ENCODE measurements at places on chromosomes 2 and 18.

DNA sequence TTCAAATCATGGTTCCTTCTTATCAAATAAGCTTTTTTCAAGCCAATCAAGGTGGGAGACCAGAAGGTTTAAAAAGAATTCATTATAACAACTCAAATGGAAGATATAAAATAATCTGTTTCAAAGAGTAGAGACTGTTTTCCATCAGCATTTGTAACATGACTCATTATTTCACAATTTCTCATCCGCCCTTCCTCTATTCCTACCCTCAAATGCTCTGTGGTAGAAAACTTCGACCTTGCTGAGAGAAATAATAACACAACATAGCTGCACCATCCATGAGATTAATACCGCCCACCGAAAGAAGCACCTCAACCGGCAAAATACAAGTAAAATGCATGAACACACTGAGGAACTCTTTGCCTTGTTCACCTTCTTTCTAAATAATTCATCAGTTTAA is 2039.2 kb upstream of the CELF4 start:
- peak; percentile 20 for DNase-seq

DNA sequence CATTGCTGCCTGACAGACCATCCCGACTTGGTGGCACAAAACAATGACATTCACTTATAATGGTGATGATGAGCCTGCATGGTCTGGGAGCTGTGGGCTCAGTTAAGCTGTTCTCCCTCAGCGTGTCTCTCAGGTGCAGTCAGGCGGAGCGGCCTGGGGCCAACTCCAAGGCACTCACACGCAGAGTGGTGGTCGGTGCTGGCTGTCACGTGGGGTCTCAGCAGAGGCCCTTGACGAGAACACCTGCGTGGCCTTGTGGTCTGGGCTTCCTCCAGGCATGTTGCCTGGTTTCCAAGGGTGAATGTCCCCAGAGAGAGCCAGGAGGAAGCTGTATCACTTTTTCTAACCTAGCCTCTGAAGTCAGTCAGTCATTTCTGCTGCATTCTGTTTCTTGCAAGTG is 29.8 kb downstream of the ARMC9 start:
- DNase-seq = no peak

- DNase-seq = no peak
Measured at GRCh38 chr2:43839776-43840564, 1.2 kb downstream of the ABCG8 start.

DNA sequence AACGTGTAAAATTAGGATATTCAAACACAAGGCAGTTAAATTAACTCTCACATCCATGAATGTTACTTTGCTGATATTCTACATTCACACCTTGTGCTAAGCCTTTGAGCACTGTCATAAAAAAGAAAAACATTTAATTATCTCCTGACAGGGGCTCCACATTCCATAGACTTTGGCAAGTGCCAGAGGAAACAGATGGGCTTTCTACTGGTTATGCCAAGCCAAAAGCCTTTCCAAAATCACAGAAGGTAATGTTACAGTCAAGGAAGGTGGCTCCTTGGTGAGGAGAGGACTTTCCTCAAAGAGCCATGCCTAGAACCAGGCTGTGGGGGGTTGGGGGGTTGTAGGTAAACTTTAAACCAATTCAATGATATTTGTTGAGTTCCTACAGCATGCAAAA is 12.4 kb downstream of the MYO5B start:
- no peak for DNase-seq

- no peak for DNase-seq
Measured at GRCh38 chr18:61889541-61889940, 3.3 kb downstream of the RNF152 start.

GRCh38 chr18:78861706-78862105 is 117.9 kb upstream of the SALL3 start:
- no peak for DNase-seq

DNA sequence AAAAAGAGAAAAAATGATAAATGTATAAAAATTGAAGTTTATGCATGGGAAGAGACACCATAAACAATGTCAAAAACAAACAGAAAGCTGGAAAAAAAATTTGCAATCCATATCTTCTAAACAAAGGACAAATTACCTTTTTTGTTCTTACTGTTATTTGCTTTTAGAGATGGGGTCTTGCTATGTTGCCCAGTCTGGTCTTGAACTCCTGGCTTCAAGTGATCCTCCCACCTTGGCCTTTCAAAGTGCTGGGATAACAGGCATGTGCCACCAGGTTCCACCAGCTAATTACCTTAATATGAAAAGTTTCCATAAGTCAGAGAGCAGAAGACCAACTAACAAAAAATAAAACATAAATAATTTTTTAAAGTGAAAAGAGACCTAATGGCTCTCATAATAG is 90.0 kb upstream of the SIX3 start:
- DNase-seq = no peak

GRCh38 chr18:57301573-57302559 is 50.5 kb upstream of the ST8SIA3 start:
- DNase-seq = no peak

DNA sequence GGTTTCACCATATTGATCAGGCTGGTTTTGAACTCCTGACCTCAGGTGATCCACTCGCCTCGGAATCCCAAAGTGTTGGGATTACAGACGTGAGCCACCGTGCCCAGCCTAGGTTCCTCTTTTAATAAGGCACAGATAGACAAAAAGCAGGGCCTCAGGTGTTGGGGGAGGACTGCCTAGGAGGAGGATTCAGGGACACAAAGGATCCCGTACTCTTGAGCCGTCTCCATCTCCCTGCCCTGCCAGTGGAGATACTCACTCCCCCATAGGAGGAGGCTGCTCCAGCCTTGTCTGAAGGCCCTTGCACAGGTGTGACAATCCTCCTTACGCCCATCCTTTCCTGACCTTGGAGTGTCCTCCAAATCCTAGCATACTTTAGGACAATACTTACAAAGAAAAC is 32.0 kb upstream of the TFCP2L1 start:
- no peak for DNase-seq

GRCh38 chr2:47073641-47074040 is 81.5 kb downstream of the STPG4 start:
- no peak for DNase-seq

DNA sequence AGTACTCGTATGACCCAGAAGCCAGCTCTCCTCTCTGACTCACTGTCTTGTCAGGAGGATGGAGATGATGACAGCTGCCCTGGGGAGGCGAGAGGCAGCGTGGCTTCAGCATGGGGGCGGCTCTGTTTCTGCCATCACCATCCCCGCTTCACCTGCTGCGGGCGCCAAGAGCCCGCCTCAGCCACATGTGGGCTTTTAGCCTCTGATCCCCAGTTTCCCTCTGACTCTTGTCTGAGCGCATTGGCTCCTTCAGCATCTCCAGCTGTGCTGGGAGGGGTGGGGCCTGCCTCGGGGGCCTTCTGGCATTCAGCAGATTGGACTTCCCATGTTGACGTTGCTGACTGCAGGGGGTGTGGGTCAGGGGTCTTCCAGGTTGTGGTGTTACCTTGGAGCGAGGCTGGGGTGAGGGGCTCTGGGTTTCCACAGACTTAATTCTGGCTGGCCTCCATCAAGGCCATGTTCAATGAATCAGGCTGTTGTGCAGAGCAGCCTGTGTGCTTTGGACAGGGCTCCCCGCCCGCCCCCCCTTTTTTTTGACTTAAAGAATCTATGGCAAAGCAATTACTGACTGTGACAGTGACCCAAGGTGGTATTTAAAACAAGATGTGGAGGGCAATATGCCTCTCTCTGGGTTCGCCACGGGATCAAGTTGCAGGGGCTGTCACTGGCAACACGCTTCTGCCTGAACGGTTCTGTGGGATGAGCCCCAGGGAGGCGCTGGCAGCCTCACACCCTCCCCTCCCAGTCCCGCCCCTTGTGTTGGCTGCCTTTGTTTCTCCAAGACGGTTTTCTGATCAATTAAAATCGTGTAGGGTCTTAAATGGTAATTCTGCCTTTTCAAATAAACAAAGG is 228.3 kb downstream of the LDLRAD4 start:
- DNase-seq = no peak

DNA sequence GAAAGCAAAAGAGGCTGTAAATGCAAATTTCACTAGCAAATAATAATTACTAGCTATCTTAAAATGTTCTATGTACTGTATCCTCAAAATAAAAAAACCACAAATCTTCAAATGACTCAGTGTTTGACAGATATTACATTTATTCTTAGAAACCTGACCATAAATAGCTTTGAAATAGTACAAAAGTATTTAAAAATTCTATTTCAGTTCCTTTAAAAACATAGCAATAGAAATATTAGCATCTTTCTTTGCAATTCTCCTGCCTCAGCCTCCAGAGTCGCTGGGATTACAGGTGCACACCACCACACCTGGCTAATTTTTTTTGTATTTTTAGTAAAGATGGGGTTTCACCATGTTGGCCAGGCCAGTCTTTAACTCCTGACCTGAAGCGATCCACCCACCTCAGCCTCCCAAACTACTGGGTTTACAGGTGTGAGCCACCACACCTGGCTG is 50.6 kb downstream of the MSH6 start:
- no peak for DNase-seq

GRCh38 chr2:2707206-2707991 is 376.3 kb upstream of the MYT1L start:
- no peak for DNase-seq

GRCh38 chr2:134657650-134658250 is 61.0 kb downstream of the TMEM163 start:
- DNase-seq = no peak

DNA sequence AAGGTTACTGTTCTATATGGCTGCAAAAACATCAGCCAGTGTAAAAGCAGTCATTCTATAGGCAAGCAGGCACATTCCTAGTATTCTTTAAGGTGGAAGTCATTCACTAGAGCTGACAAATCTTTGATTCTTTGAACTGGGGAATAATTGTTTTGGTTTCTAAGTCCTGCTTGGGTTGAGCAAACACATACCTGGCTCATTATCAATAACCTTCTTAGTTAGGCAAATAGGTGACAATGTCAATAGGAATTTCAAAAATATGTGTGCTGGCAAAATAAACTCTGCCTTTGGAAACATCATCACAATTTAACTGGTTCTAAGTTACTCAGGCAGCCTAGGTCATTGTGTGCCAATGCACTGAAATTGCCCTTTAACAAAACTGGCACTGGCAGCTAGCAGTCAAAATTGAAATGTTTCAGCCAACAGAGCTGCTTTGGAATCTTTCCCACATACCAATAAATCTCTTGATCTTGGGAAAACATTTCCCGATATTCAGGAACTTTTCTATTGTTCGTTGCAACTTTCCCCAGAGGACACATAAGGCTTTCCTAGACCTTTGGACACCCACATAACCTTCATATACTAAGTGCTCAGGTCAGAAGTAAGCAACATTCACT is 402.0 kb upstream of the MMADHC start:
- peak; percentile 68 for DNase-seq

GRCh38 chr2:96498021-96498431 is 7.1 kb downstream of the NEURL3 start:
- no peak for DNase-seq

GRCh38 chr2:177763531-177764265 is 308.9 kb downstream of the PDE11A start:
- peak; percentile 66 for DNase-seq

- no peak for DNase-seq
Measured at GRCh38 chr2:52964916-52965530, 802.6 kb upstream of the CHAC2 start.

GRCh38 chr2:204415406-204416181 is 129.7 kb upstream of the PARD3B start:
- DNase-seq = no peak

GRCh38 chr2:21452678-21453077 is 328.9 kb downstream of the TDRD15 start:
- no peak for DNase-seq

DNA sequence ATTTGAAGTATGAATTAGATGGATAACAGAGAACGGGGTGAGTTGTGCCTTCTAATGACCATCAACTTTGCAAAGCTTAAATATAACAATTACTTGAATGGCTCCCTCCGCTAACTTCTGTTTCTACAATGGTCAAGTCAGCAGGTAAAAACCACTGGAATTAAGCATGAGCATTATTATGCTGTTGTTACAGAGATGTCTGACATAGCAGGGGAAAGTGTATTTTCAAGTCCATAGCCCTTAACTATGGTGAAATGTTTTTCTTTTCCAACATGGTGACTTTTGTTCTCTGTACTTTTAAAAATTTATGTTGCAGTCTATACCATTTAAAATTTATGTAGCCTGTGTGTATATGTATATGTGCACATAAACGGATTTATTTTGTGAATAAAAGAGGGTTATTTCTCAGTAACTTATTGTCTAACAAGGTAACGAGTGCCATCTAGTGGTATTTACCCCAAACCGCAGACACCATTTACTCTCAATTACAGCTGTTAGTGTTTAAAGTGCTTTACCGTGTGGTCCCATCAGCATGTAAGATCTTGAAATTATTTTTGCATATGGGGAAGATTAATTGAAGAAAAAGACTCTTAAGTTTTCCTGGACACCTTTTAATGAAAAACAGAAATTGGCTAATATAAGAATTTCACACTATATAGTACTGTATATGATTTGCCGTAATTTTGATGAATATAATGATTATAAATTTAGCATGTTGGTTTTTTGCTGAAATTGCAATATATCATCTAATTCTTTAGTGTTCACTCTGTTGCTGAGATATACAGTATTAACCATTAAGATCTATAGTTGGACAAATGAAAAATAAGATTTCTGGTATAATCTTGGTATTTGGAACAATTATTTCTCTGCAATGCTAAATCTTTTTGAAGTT is 78.2 kb downstream of the UBE2E3 start:
- DNase-seq = peak; percentile 32

DNA sequence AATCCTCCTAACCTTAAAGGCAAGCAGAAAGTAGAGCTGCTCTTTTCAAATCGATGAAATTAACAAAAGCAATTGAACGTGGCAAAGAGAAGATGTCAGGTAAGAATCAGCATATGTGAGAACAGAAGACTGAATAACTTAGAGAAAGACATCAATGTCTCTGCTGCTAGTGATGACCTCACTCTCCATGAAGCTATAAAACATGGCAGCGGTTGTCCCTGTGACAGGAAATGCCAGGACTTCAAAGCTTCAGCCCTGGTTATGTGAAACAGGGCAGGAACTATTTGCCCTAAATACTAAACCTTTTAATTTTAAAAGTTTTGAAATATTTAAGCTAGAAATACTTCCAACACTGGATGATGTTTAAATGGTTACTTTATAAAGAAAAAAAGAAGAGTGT is 383.7 kb downstream of the XIRP2 start:
- no peak for DNase-seq

GRCh38 chr18:8051453-8051852 is 484.3 kb downstream of the PTPRM start:
- DNase-seq = peak; percentile 36

GRCh38 chr18:48049757-48050156 is 119.3 kb upstream of the SMAD2 start:
- DNase-seq = no peak

DNA sequence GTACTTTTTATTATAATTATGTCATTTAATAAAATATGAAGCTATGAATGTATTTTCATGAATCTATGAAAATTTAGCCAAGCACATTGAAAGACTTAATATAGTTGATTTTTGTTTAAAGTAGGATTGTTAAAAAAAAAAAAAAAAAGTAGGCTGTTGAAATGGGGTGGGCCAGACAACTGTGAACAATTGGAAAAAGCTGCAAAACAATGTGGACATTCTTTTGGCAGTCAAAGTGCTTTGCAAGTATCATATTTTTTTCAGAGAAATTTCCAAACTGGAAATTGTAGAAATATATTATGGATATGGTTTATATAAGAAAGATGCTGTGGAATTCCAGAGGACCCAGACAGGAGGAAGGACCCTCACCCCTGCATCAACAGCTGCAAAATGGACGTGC is 82.1 kb downstream of the ETAA1 start:
- no peak for DNase-seq
